ENCODE measurements at places on chromosomes 6 and 20.

DNA sequence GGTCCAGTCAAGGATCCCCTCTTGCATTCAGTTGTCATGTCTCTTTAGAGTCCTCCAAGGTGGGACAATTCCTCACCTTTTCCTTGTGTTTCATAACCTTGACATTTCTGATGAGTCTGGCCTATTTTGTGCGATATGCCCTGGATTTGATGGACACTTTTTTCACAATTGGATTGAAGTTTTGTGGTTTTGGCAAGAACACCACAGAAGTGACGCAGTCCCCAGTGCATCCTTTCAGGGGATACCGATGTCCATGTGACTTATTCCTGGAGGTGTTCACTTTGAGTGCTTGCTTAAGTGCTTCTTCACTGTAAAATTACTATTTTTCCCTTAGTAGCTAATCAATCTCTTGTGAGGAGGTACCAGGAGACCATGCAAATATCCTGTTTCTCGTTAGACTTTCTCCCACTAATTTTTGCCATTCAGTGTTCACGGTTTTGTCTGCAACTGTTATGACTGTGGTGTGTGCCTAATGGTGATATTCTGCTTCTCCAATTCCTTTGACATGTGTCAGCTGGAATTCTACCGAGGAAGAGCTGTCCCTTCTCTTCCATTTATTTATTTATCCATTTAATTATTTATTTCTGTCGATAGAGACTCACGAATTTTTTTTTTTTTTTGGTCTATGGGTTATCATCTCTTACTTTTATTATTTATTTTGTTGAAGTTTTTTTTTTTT lies 30.8 kb downstream of the BPIFB4 start:
- no peak for ATAC-seq

DNA sequence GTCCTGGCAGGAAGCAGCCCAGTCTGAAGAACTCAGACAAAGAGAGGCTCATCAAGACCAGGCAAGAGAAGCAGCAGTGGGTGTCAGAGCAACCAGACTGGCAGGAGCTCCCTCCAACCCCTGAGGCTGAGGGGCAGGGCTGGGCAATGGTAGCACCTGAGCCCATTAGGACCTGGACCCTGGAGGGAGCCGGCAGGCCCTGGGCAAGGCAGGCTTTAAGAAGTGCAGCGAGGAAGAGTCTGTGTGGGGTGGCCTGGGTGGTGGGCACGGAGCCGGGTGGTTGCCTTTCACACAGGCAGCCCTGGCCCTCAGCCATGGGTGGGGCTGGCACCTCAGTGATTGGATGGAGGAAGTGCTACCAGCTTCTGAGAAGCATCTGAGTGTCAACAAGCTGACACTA lies 33.1 kb upstream of the IRF4 start:
- no peak for ATAC-seq

GRCh38 chr6:151207674-151208073 lies 32.1 kb upstream of the AKAP12 start:
- ATAC-seq = no peak

GRCh38 chr6:134477991-134478635 lies 160.2 kb upstream of the SGK1 start:
- ATAC-seq = no peak

DNA sequence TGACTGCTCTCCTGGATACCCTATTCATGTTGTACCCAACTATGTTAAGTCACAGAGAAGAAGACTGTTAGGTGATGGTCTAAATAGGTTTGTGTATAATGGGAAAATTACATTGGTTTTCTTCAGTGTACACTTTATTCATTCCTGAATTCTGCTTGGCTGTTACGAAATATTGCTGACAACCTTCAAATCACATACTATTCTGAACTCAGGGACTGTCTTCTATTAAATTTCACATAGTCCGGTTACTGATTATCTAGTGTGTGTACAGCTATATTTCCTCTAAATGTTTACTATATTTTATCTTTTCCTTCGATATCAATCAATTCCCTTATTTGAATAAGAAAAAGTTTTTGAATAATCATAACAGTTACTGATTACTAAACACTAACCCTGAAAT lies 1090.3 kb upstream of the CITED2 start:
- no peak for ATAC-seq
